ENCODE measurements at places on chromosomes 16 and 17.

- peak; percentile 65 for DNase-seq
Observed at GRCh38 chr16:72124761-72125634, 31.4 kb downstream of the DHX38 start.

DNA sequence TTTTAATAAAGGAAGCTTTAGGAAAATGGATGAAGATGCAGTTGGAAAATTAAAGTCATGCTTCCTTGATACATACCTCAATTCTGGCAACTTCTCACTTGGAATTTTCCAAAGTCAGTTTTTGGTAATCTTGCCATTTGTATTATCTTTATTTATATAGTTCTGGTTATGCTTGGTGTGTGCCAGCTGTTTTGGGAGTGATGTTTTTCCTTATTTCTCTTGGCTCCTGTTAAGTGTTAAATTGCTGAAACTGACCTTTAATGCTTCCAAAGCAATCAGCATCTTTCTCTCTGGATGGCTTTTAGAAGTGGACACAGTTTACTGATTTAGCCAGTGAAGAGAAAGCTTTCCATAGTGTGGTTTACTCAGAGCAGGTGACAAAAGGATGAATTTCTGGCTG is 70.1 kb upstream of the HAS3 start:
- DNase-seq: no peak

DNA sequence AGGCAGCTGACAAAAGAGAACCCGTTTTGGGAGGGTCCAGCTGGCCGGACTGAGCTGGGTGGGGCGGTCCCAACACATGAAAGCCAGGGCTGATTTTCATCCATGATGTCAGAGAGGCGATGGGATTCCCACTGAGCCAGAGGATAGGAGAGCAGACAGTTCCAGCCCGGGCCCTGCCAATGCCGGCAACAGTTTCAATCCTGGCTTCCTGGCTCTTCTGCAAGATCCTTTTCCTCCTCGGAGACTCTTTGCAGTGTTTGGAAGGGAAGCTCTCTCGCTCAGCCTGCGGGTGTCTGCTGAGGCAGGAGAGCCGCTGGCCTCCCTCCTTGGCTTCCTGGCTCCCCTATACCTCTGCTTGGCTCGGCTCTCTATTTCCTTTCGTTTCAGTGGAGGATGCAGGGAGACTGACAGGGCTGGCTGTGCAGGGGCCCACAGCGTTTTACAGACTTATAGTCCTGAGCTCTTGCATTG is 145.5 kb upstream of the SOX9 start:
- DNase-seq: no peak

GRCh38 chr17:4562015-4562969 is 1.9 kb upstream of the GGT6 start:
- peak; percentile 60 for DNase-seq

- DNase-seq: no peak
Observed at GRCh38 chr16:2343211-2343610, 2.7 kb upstream of the ABCA3 start.

DNA sequence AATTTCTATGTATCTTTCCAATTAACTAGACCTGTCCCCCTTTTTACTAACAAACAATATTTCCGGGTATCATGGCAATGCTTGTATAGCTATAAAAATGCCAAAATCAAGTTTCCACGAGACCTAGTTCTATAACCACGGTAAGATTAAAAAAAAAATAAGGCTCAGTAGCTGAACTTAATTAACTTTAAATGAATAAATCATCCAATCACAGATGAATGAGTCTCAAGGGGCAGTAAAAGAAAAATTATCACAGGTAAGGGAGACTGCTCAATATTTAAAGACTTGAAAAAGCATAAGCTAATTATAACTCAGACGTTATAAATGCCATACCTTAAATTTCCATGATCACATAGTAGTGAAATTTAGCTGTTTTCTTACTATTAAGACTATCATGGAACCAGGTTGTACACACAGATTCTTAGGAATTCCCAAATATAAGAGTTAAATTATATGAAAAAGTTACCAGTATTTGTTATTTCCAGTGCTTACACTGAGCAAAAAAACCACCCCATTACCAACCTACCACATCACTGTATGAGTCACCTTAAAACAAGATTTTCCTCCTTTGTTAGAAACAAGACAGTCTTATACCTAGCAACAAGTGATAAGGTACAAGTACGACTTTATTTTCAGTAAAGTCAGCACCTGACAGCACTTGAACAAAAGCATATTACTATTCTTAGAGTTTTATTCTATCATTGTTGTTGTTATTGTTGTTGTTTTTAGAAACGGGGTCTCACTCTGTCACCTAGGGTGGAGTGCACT is 20.6 kb downstream of the SSH2 start:
- no peak for DNase-seq

DNA sequence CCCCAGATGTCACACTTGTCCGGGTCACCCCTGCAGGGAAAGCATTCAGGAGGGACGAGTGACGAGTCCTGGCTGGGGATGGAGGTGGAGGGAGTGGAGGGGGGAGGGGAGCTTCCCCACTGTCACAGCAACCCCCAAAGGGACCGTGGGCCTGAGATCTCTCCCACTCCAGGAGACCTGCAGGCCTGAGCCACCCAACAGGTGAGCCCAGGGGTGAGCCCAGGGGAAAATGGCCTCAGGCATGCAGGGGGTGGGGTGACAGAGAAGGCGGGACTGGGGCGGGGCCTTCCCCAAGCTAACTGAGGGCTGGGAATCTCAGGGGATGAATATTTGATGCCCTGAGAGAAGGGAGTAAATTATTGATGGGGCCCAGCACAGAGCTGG is 2.4 kb downstream of the USH1G start:
- peak; percentile 56 for DNase-seq

DNA sequence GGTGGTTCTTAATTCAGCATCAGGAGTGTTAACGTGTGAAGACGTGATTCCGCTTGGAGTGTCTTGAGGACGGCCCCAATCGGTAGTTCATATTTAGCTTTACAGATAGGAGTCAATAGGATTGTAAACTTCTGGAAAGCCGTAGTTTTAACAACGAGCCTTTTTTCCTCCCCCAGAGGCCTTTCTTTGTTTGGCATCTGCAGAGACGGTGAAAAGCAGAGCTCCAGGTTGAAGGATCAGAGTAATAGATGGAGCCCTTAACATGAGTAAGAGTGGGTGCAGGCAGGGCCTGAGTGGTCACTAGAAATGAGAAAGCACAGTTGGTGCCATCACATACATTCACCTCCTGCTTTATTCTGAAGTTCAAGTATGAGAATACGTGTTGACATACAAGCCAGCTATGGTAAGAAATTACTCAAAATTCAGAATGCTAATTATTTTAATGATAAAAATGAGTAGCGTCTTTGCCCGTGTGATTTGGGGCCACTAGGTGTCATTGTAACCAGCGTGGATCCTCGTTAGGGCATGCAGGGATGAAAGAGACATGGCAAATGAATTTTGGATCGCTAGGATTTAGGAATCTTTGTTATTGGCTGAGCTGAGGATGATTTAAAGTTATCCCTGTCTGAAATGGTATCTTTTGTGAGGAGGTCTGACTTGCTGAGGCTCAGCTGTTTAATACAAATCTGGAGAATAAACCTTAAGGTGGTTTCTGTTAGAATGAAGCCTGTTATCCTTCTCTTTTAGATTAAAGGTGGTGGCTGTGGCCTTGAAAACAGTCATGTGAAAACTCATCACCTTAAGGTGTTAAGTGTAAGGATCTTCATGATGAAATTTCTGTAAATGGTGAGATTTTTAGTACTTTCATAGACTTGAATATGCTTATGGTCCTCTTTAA is 18.6 kb downstream of the PRCD start:
- no peak for DNase-seq

- DNase-seq: no peak
Observed at GRCh38 chr17:77212833-77213777, 72.3 kb downstream of the SEC14L1 start.

GRCh38 chr17:50765454-50766221 is 1.7 kb downstream of the ANKRD40CL start:
- DNase-seq: no peak

DNA sequence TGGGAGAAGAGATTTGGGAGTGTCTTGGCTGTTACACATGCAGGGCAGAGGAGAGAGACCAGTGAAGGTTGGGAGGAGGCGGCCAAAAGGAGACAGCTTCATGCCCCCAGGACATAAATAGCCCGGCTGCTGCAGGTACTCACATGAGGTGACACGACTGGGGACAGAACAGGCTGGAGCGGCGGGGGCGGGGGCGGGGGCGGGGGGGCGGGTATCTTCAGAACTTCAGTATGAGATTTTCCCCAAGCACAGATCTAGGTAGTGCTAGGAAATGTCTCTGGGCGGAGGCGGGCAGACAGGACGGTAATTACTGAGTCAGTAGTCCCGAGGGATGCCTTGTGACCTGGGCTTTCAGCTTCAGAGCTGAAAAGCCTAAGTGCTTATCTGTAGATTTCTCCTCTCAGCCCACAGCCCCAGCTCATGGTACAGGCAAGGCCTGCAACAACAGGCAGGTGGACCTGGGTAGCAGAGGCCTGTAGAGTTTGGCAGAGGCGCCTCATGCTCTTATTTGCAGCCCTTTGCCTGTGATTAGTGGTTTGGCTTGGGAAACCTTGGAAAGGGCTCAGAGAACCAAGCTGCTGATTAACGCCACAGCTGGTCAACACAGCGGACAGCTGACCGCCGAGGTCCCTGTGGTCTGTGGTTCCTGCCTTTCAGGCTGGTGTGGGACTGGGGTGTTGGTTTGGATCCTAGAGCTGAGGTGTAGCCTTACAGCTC is 24.5 kb downstream of the UNK start:
- DNase-seq: no peak

DNA sequence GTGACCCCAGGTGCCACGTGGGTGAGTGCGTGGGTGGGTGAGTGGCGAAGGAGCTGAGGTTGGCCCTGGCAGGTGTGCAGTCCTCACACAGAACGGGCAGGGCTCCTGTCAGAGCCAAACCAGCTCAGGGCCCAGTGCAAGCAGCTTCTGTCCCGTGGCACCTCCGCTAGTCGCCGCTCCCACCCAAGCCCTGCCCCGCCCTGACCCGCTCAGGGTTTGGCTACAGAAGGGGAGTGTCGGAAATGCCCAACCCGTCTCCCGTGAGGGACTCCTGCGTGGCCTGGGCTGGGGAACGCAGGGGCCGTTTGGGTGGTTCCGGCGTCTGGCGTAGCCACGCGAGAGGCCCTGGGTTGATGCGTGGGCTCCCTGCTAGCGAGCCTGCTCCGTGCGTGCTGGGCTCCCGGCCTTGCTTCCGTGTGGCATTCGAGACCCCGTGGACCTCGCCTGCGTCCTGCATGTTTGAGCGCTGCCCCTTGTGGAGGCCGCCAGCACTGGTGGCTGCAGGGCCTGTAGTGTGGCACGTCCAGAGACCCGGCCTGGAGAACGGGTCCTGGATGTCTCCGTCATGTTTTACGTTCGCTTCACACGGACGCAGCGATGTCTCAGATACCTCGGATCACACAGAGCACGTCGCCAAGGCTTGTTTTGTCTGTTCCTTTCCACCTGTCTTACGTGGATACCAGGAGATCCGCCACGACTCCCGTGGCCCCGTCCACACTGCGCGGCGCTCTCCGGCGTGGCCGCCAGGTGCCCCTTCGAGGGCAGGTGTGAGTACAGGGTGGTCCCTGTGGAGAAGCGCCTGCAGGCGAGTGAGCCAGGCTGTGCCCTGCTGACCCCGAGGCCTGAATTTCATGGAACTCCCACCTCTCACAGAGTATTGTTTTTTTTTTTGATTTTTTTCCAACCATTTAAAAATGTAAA is 10.2 kb downstream of the CAPN15 start:
- no peak for DNase-seq

DNA sequence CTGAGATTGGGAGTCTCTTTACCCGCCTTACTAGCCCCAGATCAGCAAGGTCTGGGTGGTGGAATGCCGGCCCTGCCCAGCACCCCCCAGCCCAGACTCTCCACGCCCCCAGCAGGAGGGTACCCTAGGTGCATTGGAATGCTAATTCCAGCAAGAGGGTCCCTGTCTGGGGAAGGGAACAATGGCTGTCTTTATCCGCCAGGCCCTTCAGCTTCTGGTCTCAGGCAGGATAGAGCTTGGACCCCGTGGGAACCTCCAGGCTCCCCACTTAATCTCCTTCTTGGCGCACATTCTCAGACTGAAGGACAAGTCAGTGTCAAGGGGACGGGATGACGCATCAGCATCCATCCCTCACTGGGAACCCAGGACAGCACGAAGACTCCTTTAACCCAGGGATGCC is 85.1 kb downstream of the LITAF start:
- DNase-seq: no peak

GRCh38 chr17:71632328-71632727 is 488.5 kb upstream of the SOX9 start:
- peak; percentile 4 for DNase-seq

- no peak for DNase-seq
Observed at GRCh38 chr17:37079735-37080134, 131.0 kb downstream of the AATF start.

GRCh38 chr17:18015593-18015992 is 23.4 kb downstream of the ATPAF2 start:
- peak; percentile 93 for DNase-seq

- peak; percentile 46 for DNase-seq
Observed at GRCh38 chr17:1484676-1485422, 7.6 kb downstream of the MYO1C start.

- no peak for DNase-seq
Observed at GRCh38 chr17:27226611-27227230, 67.2 kb upstream of the WSB1 start.

GRCh38 chr16:27322858-27323780 is 9.3 kb downstream of the IL4R start:
- no peak for DNase-seq

- DNase-seq: peak; percentile 74
Observed at GRCh38 chr16:56848955-56849689, 15.9 kb upstream of the SLC12A3 start.

- no peak for DNase-seq
Observed at GRCh38 chr16:58855291-58855863, 121.3 kb upstream of the GOT2 start.

- peak; percentile 30 for DNase-seq
Observed at GRCh38 chr17:78484271-78485246, 92.6 kb downstream of the DNAH17 start.

DNA sequence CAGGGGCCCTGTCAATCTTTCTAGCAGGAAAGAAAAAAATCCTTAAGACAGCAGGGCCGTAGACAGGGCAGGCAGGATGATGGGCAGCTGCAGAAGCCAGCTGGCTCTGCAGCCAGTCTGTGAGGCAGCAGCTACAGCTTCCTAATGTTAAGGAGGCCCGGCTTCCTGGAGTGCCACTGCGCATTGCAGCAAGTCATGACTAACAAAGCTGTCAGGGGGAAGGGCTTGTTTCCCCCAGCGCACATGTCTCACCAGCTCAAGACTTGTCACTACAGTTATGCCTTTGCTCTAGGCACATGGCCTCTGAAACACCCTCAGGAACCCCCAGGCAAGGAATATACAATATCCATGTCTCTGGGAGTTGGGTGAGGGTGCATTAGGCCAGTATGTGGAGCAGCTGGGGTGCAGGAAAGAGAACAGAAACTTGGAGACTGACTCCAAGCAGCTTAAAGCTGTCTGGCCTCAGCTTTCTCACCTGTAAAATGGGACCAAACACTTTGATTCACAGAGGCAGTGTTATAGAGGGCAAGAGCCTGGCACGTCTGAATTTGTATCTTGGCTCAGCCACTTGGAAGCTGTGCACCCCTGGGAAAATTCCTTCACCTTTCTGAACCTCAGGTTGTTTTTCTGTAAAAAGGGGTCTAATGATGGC is 220.0 kb downstream of the HAPSTR1 start:
- no peak for DNase-seq

GRCh38 chr17:8175795-8176196 is 384 bp downstream of the TMEM107 start:
- no peak for DNase-seq

- DNase-seq: no peak
Observed at GRCh38 chr16:87790292-87791100, 24.7 kb upstream of the KLHDC4 start.

- DNase-seq: no peak
Observed at GRCh38 chr16:56399047-56399446, 26.3 kb downstream of the AMFR start.

- no peak for DNase-seq
Observed at GRCh38 chr17:14307560-14308024, 6.7 kb downstream of the HS3ST3B1 start.

GRCh38 chr16:10906914-10907756 is 30.1 kb downstream of the CIITA start:
- no peak for DNase-seq

Data from NCI-H2171 (cell line).